H54 (cell line): ENCODE measurements at places on chromosomes 1 and 21.

- DNase-seq, result no peak
Observed at GRCh38 chr1:155011437-155012025, 8.9 kb downstream of the ZBTB7B start.

GRCh38 chr1:214662223-214662785 lies 59.3 kb downstream of the CENPF start:
- no peak for DNase-seq

DNA sequence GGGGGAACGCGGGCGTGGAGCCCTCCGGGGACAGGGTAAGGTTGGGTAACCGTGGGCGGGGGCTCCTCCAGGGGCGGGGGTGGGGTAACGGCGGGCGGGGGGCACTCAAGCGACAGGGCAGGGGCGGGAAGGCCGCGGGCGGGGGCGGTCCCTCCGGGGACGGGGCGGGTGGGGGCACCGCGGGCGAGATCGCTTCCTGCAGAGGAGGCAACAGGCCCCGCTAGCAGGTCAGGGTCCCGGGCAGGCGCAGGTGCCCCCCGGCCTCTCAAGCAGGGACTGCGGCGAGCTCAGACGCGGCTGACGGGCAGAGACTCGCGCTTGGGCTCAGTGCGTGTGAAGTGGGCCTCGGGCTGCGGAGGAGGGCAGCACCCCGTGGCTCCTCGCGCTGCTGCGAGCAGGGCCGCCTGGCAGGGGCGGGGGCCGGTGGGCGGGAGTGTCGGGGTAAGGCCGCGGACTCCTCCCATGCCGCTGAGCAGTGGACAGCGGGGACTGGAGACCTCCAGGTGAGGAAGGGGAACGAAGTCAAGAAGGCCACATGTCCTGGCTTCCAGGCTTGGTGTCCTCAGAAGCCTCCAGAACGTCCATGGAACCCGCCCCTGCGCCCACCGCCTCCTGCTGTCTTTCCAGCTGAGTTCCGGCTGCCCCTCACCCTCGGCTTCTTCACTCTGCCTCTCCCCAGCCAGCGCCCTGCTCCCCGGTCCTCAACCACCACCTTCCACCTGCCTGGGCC lies 627 bp upstream of the GNB1 start:
- peak; percentile 70 for DNase-seq

DNA sequence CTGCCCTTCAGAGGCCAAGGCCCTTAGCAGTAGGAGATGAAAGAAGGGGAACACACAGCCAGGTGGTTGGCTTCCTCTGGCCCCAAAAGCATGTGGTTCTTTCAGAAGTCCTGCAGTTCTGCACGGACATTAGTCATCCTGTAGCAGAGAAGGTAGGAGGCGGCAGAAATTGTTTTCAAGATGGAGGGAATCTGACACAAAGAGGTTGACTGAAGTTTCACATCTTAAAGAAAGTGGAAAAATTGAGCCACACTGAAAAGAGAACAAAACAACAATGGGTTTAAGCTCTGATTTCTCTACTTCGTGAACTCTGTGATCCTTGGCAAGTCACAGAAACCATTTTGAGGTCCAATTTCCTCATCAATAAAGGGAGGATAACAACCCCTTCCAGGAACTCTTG lies 125.3 kb upstream of the DNAH14 start:
- DNase-seq, result no peak

DNA sequence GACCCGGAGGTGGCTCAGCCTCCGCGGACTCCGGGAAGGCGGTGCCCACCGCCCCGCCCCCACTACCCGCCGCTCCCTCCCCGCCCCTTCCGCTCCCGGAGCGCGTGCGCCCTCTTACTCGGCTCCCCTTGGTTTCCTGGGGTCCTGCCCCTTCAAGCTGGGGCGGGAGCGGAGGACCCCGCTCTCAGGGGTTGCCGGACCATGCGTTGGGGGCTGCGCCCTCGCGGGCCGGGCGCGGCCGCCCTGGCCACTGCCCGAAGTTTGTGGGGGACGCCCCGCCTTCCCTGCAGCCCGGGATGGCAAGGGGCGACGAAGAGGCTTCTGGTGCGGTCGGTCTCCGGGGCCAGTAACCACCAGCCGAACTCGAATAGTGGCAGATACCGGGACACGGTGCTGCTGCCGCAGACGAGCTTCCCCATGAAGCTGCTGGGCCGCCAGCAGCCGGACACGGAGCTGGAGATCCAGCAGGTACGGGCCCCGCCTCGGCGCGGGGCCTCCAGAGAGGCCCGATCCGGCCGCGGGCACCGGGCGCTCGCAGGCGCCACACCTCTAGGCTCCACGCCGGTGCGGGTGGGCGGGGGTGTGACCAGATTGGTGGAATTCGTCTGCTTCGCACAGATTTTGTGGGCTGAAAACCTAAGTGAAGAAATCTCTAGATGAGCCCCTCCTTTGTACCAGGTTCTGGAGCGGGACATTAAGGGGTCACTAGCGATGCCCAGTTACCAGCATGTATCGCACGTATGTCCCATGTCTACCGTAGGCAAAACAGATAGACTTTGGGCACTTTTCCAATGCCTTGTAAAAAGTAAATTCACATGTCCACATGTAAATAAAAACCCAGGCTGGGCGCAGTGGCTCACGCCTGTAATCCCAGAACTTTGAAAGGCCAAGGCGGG lies at the start of gene IARS2:
TSS of gene IARS2 (plus strand) at position 117 of the 896 bp plus-strand sequence. CDS start at position 202, 85 bp downstream.
- DNase-seq, result peak; percentile 82

- no peak for DNase-seq
Observed at GRCh38 chr21:38013741-38014140, 97.5 kb upstream of the KCNJ6 start.

DNA sequence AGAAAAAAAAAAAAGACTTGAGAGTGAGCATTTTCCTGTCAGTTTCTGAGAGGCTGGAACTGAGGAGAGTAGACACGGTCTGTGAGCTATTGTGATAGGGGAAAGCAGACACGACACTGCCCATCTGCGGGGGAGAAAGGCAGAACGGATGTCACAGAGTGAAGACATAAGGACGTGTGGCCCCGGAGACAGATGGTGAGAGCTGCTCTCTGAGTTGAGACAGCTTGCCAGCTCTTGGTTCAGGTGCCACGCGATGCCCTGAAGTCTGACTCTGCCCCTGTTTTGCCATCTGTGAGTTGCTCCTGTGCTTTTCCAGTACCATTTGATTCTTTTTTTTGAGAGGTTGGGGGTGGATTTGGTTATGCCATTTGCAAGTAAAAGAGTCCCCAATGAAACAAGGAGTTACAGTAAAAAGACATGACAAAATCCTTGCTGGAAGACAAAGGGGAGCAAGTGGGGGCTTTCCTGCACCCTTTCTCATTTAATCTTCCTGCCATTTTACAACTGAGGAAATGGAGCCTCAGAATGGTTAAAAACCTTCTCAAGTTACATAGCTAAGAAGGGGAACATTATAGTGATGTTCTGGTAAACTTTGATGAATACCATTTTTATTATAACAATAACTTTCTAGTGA lies 128.9 kb upstream of the DNAH14 start:
- DNase-seq, result no peak

DNA sequence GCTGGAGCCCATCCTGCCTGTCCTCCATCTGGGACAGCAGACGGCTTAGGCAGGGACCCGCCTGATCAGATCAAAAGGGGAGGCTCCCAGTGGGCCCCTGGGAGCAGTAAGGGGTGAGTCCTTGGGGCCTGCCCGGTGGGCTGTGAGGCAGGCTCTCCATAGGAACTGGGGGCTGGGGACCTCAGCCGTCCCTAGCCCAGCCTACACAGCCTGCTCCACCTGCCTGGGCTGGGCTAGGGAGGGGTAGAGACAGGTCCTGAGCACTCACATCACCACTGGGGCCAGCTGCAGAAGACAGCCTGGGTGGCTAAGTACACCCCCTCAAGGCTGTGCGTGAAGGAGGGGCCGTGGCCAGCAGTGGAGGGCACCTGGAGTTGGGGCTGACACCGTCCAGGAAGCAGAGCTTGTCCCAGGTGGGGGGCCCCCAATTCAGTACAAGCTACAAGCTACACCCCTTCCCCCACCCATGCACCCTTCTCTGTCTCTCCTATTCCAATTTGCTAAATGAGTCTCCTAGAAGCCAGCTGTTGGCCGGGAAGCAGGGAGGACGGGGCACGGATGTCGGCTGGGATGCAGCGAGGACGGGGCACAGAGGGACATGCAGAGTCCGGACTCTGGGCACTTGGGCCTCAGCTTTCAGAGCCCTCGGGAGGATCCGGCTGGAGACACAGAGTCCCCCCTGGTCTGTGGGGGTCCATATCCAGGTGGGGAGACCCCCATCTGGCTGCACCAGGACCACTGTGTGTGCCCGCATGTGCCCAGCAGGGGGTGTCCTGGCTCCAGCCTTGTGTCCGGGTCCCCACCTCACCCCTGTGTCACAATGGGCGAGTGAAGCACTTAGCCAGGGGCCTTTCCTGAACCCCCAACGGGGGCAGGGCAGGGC lies 1.7 kb downstream of the ISG15 start:
- DNase-seq, result no peak

- DNase-seq, result no peak
Observed at GRCh38 chr21:27569831-27570230, 602.9 kb upstream of the ADAMTS5 start.

- no peak for DNase-seq
Observed at GRCh38 chr1:69121723-69122122, 446.0 kb upstream of the LRRC7 start.
